NCI-H2171 (cell line): ENCODE measurements at places on chromosomes 5 and 9.

- no peak for DNase-seq
These were observed 60.6 kb upstream of the EMB start for GRCh38 chr5:50501491-50502228.

GRCh38 chr5:68037546-68037945, 178.0 kb upstream of the PIK3R1 start:
- DNase-seq: no peak

DNA sequence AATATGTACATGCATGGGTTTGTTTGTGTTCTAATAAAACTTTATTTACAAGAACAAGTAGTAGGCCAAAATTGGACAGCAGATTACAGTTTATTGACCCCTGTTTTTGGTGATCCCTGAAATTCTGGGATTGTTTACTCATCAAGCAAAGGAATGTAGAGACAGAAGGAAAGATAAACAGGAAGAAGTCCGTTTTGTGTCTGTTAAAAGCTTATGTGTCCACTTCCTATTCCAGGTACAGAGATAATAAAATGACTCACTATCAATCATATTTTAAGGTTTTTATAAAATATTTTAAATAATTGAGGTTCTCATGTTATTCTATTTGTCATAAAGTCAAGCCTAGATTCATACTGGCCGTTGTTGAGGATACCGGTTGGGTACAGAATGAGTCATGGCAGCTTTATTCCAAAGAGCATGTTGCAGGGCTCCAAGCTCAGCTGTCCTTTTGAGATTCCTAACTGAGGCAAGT, 214.9 kb upstream of the DAB2 start:
- DNase-seq: no peak

DNA sequence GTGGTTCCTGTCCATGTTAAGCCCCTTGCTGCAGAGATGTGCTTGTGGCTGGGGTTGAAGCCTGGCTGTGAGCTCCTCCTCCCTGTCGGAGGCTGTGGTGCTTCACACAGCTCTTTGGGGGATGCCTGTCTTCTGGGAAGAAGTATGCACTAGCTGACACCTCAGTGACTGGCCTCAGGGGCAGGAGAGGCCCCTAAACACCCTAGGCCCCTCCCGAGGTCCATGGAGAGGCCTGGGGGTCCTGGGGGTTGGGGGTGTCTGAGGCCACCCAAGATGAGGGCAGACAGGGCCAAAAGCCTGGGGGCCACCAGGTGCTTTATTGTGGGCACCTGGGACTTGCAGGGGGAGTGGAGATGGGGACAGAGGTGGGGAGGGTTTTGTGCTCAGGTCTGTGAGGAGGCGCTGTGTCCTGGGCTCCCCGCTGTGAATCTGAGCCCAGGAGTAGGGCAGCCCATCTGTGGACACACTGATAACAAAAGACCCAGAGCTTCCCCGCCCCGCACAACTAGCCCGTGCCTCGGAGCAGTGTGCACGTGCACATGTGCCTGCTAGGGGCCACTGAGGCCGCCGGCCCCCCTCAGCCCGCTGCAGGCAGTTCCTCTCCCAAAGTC, 92.0 kb downstream of the PHF2 start:
- DNase-seq: no peak

- DNase-seq: no peak
These were observed 69.5 kb upstream of the HSPB3 start for GRCh38 chr5:54385994-54386393.

DNA sequence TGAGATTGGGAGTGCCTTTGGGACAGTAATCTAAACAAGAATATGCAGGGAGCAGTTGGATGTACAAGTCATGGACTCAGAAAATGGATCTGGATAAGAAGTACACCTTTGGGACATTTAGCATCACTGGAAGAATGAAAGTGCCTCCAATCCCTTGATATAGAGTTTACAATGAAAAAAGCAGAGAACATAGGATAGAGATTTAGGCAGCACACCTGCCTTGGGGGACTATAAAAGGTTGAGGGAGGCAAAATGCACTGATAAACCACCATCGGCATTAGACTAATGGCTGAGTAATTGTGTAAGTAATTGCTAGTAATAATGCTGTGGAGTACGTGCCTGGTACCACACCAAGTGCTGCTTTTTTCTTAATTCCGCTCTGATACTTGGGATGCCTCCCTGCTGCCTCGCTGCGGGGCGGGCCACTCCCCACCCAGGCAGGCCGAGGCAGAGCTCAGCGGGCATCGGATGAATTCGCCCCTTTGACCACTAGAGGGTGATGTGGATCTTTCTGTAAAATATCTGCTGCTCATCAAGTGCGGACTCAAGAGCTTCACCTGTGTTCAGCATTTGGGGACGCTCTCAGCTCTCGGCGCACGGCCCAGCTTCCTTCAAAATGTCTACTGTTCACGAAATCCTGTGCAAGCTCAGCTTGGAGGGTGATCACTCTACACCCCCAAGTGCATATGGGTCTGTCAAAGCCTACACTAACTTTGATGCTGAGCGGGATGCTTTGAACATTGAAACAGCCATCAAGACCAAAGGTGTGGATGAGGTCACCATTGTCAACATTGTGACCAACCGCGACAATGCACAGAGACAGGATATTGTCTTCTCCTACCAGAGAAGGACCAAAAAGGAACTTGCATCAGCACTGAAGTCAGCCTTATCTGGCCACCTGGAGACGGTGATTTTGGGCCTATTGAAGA, 99.9 kb downstream of the ANKRD18B start:
- peak; percentile 53 for DNase-seq

DNA sequence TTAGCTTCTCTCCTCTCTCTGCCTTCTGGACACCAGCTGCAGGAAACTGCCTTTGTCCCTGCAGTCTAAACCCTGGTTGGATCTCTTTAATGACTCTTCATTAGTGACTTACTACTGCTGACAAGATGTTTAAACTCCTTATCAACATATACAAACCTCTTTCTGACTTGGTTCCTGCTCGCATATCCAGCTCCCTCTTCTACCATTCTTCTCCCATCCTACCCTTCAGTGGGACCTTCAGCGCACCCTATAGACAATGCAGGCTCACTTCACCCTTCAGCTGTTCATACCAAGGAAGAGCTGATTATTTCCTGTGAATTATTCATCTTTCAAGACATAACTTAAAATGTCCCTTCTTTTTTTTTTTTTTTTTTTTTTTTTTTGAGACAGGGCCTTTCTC, 436.5 kb downstream of the KIAA0825 start:
- no peak for DNase-seq

- DNase-seq: no peak
These were observed 37.5 kb downstream of the SLC44A1 start for GRCh38 chr9:105281926-105282325.

- no peak for DNase-seq
These were observed 345.4 kb downstream of the FBXL17 start for GRCh38 chr5:108036482-108036881.

GRCh38 chr9:83198371-83198770, 135.4 kb upstream of the RASEF start:
- DNase-seq: peak; percentile 34

- no peak for DNase-seq
These were observed 2.4 kb downstream of the TTC39B start for GRCh38 chr9:15304632-15305031.

DNA sequence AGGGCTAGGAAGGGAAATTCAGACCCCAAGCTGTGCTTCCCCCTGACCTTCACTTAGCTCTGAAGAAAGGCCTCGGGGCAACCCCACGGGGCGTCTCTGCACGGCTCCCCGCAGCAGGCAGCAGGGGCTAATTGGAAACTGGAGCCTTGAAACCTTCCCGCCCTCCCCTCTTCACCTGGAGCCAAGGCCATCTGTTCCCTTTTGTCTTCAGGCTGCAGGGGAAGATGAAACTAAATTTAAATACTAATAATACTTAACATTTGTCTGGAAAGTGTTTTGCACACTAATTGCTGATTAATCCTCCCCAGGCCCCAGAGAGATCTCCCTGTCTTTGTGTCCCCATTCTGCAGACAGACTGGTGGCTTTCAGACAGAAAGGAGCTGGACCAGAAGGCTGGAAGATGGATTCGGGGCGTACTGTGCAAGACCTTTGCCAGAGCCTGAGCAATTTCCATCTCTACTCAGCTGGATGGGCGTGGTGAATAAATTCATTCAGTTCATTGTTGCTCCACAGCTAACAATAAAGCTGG, 34.1 kb upstream of the CPLX2 start:
- DNase-seq: peak; percentile 79

GRCh38 chr5:15596936-15597335, 97.0 kb downstream of the FBXL7 start:
- no peak for DNase-seq

GRCh38 chr9:68428481-68428880, 72.1 kb downstream of the PGM5 start:
- DNase-seq: no peak

DNA sequence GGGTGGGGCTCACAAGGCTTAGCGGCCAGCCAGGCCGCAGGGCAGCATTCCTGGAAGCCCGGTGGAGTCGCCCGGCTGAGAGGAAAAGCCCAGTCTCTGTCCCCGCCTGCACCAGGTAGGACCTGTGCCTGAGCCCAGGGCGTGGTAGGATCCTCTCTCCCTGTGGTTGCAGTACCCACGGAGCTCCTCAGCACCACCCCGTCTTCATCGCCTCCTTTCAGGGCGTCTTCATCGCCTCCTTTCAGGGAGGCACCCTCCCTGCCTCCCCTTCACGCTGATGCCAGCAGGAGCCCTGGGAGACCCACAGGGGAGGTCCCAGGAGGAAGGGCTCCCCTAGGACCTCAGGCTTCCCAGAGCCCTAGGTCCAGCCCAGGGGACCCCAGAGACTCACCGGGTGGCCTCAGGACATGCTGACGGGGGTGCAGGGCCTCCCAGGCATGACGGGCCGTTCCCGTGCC, 53.3 kb upstream of the NOTCH1 start:
- DNase-seq: no peak

- DNase-seq: peak; percentile 50
These were observed 77.6 kb upstream of the SEMA6A start for GRCh38 chr5:116652196-116652729.

DNA sequence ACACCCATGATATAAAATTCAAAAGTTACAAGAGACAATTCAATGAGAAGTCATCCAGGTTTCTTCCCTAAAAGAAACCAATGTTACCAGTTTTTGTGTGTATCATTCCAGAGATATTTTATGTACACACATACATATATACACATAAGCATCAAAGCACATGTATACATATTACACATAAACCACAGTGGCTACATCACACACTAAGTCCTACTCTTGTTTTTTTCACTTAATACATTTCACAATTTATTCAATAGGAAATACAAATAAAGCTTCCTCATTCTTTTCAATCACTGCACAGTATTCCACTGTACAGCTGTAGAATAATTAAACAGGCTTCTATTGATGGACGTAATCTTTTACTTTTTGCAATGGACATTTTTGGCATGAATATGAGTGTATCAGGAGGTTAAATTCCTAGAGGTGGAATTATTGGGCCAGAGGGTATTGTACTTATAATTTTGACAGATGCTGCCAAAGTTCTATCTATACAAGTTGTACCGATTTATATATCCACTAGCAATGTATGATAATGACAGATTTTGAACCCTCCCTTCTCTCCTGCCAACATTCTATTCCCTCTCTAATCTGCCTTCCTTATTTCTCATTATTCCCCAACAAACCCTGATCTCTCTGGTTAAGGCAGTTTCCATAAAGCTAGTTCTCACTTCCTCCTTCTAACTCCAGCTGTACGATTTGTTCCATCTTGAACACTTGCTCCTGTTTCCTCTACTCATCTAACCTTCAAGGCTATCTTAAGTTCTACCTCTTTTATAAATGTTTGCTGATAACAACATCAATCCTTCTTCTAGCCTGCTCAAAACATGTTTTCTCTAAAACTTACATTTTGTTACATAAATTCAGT, 35.2 kb downstream of the MRPS27 start:
- DNase-seq: no peak

DNA sequence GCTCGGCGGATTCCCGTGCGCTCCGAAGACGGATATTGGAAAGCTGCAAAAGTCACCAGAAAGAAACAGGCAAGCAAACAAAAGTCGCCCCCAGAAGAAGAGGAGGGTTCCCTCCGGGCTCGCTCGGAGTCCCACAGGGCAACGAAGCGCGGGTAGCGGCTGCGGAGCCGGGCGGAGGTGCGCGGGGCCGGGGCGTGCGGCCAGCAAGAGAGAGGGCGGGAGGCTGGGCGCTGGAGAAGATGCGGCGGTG, at the start of gene FBN2:
Gene FBN2, minus strand, starts transcription at position 246 of the 250 bp plus-strand sequence. CDS start 642 bp downstream, outside the sequence.
- no peak for DNase-seq

DNA sequence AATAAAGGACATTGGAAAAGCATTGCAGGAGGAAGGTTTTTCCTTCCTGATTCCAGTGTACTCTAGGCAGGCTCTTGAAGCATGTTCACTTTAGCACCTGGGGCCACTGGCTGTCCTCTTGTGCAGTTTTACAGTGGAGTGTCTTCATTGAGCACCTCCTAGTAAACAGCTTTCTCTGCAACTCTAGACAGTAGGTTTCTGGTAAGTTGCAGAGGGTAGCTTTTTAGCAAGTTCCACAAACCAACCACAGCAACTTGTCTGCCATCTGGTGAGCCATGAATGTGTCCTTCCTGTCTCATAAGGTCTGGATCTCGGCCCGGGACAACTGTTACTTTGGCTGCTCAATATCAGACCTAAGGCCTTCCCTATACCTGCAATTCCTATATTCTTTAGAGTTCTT, 488.0 kb downstream of the MAN2A1 start:
- DNase-seq: no peak

- DNase-seq: no peak
These were observed 32.9 kb downstream of the ACER2 start for GRCh38 chr9:19441730-19442129.
